Left renal pelvis (tissue), 4 donors: ENCODE measurements at places on chromosomes 6 and 20.

DNA sequence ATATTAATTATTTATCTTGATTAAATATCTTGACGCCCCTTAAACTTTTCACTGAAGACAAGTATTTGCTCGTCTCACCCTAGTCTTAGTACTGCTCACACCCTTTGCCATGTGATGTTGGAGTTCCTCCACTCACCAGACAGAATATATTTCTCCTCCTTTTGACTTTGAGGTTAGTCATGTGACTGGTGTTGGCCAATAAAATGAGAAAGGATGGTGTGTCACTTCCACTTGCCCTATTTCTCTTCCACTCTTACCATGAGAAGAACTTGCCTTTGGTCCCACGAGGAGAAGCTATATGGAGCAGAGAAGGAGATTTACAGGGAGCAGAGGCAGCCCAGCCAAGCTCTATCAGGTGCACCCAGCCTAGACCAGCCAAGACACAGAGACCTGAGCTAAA, 64.9 kb upstream of the TAB2 start:
- no peak for DNase-seq

GRCh38 chr6:39834866-39835265, 42.7 kb downstream of the DAAM2 start:
- no peak for DNase-seq

- DNase-seq, result no peak
Measured at GRCh38 chr6:44700422-44700821, 312.9 kb downstream of the CDC5L start.

- no peak for DNase-seq
Measured at GRCh38 chr6:44627091-44627882, 239.8 kb downstream of the CDC5L start.

DNA sequence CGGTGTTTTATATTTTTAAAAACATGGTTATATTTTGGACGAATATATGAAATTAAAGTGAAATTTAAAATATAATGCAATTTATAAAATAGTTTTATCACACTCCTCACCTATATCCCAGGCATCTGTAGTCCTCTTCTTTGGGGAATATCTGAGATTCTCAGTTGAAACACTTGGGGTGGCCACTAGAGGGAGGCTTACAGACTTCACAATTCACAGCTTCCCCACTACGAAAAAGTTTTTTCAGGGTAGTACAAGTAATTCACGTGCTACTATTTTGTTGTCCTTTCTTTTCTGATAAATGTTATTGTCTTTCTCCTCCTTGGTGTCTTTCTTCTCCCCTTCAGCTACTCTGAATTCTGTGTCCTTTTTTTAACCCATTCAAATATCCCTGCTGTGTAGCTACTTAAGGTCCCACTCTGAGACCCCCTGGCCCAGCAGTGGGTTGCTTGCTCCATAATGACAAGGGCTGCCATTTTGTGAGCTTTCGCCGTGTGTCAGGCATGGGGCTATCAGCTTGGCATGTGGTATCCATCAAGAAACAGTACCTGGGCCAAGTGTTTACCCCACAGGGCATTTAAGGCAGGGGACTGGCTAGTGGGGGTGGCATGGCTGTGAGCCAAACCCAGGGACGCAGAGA, 43.6 kb upstream of the PHACTR3 start:
- no peak for DNase-seq

- no peak for DNase-seq
Measured at GRCh38 chr6:134549854-134550253, 231.9 kb upstream of the SGK1 start.

- DNase-seq, result no peak
Measured at GRCh38 chr6:145067430-145067829, 667.9 kb downstream of the EPM2A start.

DNA sequence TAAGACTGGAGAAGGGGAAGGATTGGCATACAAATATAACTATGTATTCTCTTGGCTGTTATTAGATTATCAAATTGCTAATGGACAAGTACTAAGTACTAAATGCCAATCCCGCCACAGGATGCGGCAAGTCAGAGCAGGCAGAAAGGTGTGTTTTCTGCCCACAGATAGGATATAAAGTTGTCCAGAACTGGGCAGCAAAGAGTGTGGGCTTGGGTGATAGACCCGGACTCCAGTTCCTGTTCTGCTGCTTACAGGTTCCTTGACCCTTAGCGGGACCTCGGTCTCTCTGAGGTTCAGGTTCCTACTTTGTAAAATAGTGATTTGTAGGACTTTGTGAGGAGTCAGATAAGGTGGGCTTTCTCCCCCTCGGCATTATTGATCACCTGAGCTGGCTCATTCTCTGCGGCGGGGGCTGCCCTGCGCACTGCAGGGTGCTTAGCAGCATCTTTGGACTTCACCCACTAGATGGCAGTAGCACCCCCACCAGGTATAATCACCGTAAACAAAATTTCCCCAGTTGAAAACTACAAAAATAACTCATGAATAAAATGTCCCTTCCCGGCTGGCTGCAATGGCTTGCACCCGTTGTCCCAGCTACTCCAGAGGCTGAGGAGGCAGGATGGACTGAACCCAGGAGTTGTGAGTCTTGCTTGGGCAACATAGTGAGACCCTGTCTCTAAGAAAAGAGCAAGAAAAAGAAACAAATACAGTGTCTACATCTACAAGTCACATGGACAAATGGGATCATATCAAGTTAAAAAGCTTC, 193.1 kb downstream of the DOK5 start:
- DNase-seq, result no peak

- no peak for DNase-seq
Measured at GRCh38 chr6:15090145-15090579, 155.7 kb upstream of the JARID2 start.

DNA sequence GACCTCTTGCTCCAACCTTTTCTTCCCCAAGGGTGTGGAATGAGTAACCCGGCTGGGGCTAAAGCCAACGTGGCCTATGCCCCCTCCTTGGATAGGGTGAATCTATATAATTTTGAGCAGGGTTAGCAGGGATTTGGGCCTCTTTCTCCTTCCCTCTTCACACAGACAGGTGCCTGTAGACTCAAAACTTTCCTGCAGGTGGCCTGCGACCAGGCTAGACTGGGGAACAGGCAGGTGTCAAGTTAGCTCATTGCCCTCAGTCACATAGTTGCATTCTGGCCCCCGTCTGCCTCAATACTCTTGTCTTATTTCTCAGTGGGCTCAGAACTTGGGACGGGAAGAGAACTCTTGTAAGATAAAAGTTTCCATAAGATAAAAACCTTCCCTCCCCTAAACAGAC, 243.0 kb downstream of the ATXN1 start:
- no peak for DNase-seq

- no peak for DNase-seq
Measured at GRCh38 chr6:76861403-76861802, 601.9 kb downstream of the HTR1B start.

DNA sequence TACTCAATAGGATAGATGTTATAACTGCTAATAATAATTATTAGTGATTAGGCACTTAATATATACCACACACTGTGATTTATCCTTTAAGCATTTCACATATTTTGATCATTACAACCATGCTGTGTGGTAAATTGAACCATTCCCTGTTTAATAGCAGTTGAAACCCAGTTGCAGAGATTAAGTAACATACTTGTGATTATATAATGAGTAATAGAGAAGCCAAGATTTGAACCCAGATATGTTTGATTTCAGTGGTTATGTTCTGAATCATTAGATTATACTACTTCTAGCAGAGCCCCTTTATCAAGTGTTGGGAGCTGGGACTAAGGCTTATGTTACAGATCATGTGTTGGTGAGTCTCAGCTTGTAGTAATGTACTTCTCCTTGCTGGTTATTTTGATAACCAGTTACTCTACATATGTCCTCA, 44.1 kb downstream of the STK4 start:
- no peak for DNase-seq

DNA sequence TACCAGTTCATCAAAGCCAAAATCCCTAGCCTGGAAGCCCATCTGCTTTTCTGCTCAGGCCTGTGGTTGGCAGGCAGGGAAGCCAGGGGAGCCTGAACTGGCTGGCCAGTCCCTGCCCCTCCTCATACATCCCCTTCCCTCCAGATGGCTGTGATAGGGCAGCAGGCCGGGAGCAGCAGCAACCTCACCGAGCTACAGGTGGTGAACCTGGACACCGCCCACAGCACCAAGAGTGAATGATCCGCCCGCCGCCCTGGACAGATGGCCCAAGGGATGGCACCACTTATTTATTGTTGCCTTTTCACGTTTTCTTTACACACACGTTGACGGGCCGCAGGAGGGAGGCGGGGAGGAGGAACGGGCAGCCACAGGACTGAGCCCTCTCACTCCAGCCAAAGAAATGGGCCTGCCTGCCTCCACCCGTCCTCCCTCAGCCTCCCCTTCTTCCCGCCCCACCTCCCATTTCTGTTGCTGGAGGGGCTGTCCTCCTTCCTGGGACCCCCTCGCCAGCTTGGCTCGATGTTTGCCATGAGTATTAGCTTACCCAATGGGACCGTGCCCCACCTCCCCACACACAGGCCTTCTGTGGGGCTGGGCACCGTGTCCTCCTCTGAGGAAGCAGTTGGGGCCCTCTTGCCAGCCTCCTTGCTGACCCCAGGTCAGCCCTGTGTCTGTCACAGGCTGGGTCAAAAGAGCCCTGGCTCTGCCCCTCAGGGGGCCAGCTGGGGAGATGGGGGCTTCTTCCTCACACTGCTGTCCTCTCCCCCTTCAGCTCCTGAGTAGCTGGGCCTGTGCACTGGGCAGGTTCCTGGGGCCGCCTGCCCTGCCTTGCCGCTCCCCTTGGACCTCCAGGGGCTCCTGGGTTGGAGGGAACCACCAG, 2.8 kb upstream of the CUL9 start:
- no peak for DNase-seq

DNA sequence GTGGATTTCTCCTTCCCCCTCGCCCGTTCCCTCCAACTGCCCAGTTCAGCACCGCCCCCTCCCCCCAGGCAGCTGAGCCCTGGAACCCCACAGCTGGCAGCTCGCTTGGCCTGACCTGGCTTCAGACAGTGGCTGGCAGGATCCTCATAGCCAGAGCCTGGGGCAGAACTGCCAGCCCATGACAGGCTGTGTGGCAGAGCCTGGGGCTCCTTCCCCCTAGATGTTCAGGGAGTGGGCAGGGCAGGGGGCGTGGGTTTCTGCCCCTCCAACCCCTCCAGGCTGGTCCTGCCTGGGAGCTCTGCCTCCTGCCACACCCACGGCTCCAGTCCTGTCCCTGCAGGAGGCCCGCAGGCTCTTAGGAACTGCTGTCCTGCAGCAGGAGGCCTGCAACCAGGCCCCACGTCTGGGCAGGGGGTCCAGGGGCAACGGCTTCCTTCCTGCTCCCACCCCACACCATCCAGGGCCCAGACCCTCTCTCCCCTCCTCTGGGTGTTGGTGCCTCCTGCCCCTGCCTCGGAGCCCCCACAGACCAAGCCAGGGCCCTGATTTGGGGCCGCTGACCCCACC, 9.6 kb upstream of the KCNQ2 start:
- no peak for DNase-seq

GRCh38 chr6:63582579-63583231, 10.4 kb downstream of the LOC128125822 start:
- DNase-seq, result no peak

GRCh38 chr6:5173810-5174209, 86.9 kb downstream of the LYRM4 start:
- DNase-seq, result no peak

GRCh38 chr6:24994812-24995211, 59.1 kb upstream of the RIPOR2 start:
- DNase-seq, result no peak

DNA sequence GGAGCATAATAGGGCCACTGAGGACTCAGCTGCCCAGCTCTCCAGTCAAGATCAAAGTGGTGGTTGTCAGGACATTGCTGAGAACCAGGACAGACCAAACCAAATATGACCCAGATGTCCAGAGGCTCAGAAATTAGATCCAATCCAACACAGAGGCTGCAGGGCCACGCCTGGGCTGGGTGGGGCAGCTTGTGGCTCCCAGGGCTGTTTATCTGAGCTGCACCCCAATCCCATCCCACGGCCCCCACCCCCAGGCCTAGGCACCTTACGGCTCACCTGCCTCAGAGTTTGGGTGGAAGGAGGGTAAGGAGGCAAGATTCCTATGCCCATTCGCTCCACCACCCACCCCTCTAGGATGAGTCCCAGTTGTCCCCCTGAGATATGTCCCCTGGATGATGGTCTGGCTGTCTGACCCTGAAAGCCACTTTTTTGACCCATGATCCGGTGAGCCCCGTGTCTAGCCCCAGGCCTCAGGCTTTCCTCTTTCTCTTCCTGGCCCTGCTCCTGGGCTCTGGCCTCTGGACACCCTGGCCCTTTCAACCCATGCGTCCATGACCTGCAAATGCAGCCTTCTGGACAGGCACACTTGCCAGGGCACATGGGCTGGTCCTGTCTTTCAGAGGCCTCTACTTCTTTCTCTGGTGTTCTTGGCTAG, 40.0 kb downstream of the CPXM1 start:
- no peak for DNase-seq

GRCh38 chr6:15317251-15317650, 71.4 kb downstream of the JARID2 start:
- DNase-seq, result no peak

DNA sequence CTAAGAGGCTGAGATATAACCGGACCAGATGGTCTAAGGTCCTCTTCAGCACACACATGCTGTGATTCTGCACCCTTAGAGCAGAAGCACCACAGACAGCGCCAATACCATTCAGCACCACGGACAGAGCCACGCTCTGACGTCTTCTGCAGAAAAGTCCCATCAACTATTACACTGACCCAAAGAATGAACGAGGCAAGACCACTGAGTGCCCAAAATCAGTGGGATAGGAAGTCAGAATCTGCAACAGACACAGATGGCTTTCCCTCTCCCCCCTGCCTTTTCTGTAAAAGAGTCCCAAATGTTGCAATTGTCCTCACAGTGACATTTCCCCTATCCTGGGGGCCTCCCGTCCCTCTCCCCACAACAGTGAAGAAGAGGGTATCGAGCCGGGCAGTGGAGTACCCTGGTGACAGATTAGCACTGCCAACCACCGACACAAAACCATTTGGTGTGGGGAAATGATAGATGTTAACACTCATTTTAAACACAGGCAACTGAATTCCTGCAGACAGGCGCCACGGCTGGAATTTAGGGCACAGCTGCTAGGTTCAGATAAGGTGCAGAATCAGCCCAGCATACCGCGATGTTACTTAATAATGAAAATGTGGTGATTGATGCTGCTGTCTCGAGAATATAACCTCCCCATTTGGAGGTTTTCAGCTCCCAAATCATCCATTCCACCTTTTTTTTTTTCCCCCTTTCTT, 66.6 kb upstream of the CTNNBL1 start:
- DNase-seq, result peak; percentile 79

DNA sequence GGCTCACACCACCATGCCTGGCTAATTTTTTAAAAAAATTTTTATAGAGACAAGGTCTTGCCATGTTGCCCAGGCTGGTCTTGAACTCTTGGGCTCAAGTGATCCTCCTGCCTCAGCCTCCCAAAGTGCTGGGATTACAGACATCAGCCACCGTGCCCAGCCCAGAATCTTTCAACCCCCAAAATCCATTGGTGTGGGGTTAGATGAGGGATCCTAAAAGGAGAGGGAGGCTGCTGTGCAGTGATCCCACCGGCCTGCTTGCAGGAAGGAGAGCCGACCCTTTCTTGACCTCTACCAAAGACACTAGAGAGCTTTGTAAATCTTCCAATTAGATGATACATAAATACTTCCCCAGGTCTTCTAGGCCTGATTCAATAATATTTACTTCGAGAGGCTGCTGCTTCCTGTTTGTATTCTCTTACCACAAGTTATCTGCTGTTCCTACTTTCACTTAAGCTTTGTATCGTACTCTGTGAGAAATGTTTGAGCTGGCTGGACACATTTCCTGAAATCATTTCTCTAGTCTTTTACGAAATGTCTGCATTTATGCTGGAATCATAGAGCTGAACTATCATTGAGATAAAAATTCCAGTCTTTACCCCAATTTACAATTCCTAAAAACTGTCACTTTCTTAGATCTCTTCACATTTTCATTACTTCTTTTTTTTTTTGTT, 49.3 kb upstream of the IER3 start:
- DNase-seq, result no peak

GRCh38 chr6:114997813-114998292, 655.0 kb upstream of the HS3ST5 start:
- DNase-seq, result no peak
